ENCODE measurements at places on chromosomes 4 and X.

DNA sequence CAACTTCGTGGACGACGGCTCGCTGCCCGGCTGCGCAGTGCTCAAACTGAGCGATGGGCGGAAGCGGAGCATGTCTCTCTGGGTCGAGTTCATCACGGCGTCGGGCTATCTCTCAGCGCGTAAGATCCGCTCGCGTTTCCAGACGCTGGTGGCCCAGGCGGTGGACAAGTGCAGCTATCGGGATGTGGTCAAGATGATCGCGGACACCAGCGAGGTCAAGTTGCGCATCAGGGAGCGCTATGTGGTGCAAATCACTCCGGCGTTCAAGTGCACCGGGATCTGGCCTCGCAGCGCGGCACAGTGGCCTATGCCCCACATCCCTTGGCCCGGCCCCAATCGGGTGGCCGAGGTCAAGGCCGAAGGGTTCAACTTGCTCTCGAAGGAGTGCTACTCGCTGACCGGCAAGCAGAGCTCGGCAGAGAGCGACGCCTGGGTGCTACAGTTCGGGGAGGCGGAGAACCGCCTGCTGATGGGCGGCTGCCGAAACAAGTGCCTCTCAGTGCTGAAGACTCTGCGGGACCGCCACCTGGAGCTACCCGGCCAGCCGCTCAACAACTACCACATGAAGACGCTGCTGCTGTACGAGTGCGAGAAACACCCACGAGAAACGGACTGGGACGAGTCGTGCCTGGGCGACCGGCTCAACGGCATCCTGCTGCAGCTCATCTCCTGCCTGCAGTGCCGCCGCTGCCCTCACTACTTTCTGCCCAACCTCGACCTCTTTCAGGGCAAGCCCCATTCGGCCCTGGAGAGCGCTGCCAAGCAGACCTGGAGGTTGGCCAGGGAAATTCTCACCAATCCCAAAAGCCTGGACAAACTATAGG, 1.5 kb downstream of the MAB21L2 start:
- peak; percentile 51 for DNase-seq

- peak; percentile 61 for DNase-seq
These were observed 15.4 kb downstream of the NIPAL1 start for GRCh38 chr4:48031802-48032525.

DNA sequence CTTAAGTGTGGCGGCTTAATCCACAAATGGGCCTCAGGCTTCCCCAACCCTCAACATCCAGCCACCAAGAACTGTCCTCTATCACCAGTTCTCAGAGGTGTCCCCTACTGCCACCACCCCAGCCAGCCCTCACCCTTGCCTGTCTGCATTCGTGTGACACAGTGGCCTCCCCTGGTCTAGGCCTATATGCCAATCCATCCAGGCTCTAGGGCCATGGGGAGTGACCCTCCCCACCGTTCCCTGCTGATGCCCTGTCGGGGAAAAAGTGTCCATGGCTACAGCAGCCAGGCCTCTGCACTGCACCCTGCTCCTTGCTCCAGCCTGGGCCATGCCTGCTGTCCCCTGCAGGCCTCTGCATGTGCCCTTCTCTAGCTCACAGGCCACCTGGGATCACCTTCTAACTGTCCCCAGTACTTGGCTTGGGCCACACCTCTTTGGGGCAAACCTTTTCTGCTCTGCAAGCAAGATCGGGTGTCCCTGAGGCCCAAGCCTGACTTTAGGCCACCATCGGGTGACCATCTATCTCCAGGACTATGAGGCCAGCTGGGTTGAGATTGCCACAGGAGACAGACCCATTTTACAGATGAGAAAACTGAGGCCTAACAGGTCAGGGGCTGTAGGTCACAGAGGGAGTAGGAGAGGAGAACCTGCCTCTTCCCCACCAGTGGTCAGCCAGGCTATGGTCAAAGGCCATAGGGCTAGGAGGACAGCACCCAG, 75.8 kb downstream of the JAKMIP1 start:
- no peak for DNase-seq

DNA sequence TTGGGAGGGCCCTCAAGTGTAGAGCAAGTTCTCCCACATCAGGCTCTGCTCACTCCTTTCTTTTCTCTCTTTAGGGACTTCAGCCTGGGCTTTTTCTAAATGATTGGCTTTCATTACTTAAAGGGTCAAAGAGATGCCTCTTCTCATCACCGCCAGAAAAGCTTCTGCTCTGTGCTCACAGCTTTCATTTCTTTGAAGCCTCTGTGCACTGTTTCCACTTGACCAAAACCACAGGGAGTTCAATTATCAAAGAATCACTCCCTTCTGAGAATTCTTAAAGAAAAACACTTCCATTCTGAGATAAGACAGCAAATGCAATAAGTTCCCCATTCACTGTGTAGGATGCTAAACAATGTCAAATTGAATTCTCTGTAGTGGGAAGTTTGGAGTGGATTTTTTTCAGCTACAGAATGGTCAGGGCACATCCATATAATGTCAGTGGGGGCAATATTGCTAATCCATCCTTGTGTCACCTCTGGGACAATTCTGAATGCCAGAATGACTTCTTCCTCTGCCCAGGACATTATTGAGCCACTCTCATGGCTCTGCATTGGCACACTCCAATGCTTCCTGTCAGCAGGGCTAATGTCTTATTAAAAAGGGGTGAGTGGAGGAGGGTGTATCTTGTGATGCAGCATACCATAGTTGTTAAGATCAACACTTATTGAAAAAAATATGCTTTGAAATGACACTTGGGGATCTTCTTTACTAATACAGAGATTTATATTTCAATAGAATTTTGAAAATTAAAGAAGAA, 217.6 kb downstream of the SNCA start:
- DNase-seq = no peak

- DNase-seq = no peak
These were observed 298.7 kb upstream of the TENM3 start for GRCh38 chr4:181944527-181944926.

- DNase-seq = no peak
These were observed 369.3 kb downstream of the FBXW7 start for GRCh38 chr4:152166567-152166966.

DNA sequence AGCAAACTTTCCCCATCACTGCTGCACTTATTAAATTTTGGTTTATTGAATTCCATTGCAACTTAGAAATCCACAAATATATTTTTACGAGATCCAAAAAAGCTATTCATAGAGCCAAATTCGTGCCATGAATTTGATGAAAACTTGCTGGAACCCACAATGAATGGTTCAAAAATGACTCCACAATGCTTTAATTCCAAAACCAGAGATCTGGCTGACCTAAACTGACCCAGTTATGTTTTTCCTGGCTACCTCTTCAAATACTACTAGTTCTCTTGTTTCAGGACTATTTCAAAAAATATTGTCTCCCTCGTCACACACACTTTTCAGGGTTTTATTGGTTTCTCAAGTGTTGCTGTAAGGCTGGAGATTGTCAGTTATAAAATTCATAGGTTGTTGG, 474.8 kb downstream of the PDGFC start:
- DNase-seq = peak; percentile 76

DNA sequence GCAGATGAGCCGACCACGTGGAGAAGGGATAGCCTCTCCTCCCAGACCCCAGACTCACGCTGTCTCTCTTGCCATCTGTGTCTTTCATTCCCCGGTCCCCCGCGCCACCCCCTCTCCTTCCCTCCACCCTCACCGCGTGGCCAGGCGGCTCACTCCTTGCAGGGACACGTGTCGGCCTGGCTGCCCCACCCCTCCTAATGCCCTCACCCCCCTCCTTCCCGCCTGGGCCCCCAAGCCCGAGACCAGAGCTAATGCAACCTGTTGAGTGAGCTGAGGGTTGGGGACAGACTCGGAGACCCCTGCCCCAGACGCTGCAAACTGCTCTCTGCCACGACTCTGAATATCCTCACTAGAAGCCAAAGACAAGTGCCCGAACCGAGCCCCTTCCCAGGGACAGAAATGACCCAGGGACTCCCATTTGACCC, 1.8 kb downstream of the SLC38A5 start:
- no peak for DNase-seq

DNA sequence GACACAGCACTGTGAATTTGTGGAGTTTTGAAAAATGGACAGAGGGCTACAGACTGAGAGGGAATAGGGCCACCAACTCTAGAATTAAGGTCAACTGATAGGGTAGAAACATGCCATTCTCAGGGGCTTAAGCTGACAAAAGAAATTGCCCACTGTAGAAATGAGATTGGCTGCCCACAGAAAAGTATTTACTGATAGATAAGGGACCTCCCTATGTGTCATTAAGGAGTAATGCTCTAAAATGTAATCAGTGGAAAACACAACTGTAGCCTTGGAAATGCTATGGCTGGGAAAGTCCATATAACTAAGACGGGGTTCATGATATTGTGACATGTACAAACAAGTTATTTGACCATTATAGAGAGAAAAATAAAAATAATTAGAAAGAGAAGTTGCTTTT, 4.6 kb downstream of the RTL9 start:
- DNase-seq = no peak

- DNase-seq = no peak
These were observed 171.7 kb downstream of the AFAP1 start for GRCh38 chr4:7767966-7768365.

DNA sequence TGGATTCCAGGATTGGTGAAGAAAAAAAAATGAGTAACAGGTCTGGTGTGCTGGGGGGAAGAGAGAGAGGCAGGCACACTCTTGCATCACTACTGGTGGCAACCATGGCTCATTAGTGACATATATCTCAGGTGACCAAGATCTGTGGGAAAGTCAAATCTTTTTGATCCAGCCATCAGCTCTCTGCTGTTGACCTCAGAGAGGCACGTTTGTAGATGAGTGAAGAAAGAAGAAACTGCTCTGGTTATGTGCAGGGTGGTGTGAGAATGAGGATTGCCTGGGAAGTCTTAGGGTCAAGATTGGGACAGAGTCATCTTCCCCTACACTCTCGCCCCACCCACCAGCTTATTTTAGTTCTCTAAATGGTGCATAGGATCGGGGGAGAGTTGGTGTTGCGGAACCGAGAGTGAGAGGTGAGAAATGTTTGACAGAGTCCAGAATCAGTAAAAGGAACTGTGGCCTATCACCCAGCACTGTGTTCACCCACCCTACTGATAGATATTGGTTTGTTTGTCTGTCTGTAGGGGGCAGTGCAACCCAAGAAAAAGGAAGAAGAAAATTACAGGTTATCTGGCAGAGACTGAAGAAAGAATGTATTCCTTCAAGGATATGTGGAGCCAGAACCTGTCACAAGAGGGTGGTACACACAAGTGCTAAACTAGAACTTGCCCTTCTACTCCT, 21.9 kb downstream of the ARMCX6 start:
- DNase-seq = peak; percentile 74

GRCh38 chr4:104896660-104897645, 249.7 kb upstream of the TET2 start:
- DNase-seq = peak; percentile 82

- DNase-seq = no peak
These were observed 11.1 kb downstream of the APEX2 start for GRCh38 chrX:55011294-55011693.

Data from astrocyte of the spinal cord (primary cell).